Brain (organoid and tissue), 16 donors: ENCODE measurements at places on chromosomes 4 and X. TPM values are rescaled to one million over a fixed set of nuclear protein-coding genes. Genes with fewer than 3 reads are reported as not detected.
A peak's percentile ranks its signal among the peaks of the same experiment; 100 is the strongest.

Gene NSUN7
- 6.9 TPM for polyA plus RNA-seq

Gene MBNL3
- polyA plus RNA-seq = 17.2 TPM

Gene RADX
- polyA plus RNA-seq = 0.95 TPM

- peak; percentile 45 for DNase-seq
Measured at GRCh38 chr4:136803433-136803832, 728.9 kb downstream of the PCDH18 start.

Gene ITIH6
- polyA plus RNA-seq = not detected

- DNase-seq = no peak
Measured at GRCh38 chr4:126264839-126265238, 950.1 kb downstream of the FAT4 start.

GRCh38 chrX:46704767-46705386 lies 54.0 kb downstream of the SLC9A7 start:
- DNase-seq = no peak

DNA sequence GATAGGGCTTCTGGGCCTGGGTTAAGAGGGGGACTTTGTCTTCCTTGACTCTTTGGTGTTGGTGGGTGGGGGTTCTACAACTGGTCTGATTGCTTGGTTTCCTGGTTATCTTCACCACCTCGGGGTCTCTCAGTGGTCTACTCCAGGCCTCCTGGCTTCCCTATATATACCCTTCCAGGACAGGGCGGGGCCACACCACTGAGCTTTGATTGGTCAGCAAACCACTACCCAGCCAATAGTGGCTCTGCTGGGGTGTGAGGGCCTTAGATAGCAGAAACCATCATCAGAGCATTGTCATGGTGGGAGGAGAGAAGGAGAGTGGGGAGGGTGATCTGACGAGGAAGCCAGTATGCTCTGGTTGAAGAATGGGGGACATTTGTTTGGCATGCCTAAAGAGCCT lies 14.4 kb upstream of the MAGEA1 start:
- no peak for DNase-seq
